Osteocyte (in vitro differentiated cells): ENCODE measurements at places on chromosomes 5 and 9. TPM values are rescaled to one million over a fixed set of nuclear protein-coding genes. Genes with fewer than 3 reads are reported as not detected.

DPH7 gene
- 37.3 and 39.5 TPM in 2 replicates for total RNA-seq

SLCO6A1 gene
- 0.65 and 0.78 TPM in 2 replicates for total RNA-seq

PCDHGB7 gene
- total RNA-seq = 6.2 and 8.8 TPM in 2 replicates

SHC3 gene
- 0.05 and 0.21 TPM in 2 replicates for total RNA-seq

DBH gene
- total RNA-seq = not detected in 2 replicates

C9orf153 gene
- total RNA-seq = 0.40 TPM in 1 of 2 replicates, not detected in the other

TNFSF15 gene
- 0.56 and 0.73 TPM in 2 replicates for total RNA-seq

AK8 gene
- 0.91 and 2.1 TPM in 2 replicates for total RNA-seq

CD14 gene
- not detected in 2 replicates for total RNA-seq

OTULINL gene
- total RNA-seq = 0.73 and 1.3 TPM in 2 replicates

RFESD gene
- 1.7 and 2.3 TPM in 2 replicates for total RNA-seq

LHX3 gene
- not detected in 2 replicates for total RNA-seq

PCDHGA12 gene
- 2.0 and 2.1 TPM in 2 replicates for total RNA-seq

GFI1B gene
- not detected in 2 replicates for total RNA-seq

TMOD1 gene
- not detected in 2 replicates for total RNA-seq

PCDHGB2 gene
- 0.50 and 0.59 TPM in 2 replicates for total RNA-seq

TRPM3 gene
- total RNA-seq = 0.05 TPM in 1 of 2 replicates, not detected in the other

OBP2A gene
- not detected in 2 replicates for total RNA-seq
